ENCODE measurements at places on chromosomes 13 and 19. TPM values are rescaled to one million over a fixed set of nuclear protein-coding genes. Genes with fewer than 3 reads are reported as not detected.

GRCh38 chr19:14149509-14149994, 13.2 kb upstream of the ASF1B start:
- no peak overlapping the region for H3K4me3 ChIP-seq
- H3K27me3 ChIP-seq, result no peaks in the 10 kb centered on the region
- no peak for DNase-seq
- H3K4me1 ChIP-seq, result no peaks in the 10 kb centered on the region
- H3K36me3 ChIP-seq, result peaks cover 11% of the 10 kb centered on the region
- peak overlapping the region; percentile 53 for H3K27ac ChIP-seq

- H3K27me3 ChIP-seq, result no peaks in the 10 kb centered on the region
- no peaks in the 10 kb centered on the region for H3K4me1 ChIP-seq
- H3K27ac ChIP-seq, result no peak overlapping the region
- no peak overlapping the region for H3K4me3 ChIP-seq
- no peak for DNase-seq
- H3K36me3 ChIP-seq, result no peaks in the 10 kb centered on the region
These were observed 180.2 kb downstream of the SLITRK5 start for GRCh38 chr13:87851410-87851809.

DNA sequence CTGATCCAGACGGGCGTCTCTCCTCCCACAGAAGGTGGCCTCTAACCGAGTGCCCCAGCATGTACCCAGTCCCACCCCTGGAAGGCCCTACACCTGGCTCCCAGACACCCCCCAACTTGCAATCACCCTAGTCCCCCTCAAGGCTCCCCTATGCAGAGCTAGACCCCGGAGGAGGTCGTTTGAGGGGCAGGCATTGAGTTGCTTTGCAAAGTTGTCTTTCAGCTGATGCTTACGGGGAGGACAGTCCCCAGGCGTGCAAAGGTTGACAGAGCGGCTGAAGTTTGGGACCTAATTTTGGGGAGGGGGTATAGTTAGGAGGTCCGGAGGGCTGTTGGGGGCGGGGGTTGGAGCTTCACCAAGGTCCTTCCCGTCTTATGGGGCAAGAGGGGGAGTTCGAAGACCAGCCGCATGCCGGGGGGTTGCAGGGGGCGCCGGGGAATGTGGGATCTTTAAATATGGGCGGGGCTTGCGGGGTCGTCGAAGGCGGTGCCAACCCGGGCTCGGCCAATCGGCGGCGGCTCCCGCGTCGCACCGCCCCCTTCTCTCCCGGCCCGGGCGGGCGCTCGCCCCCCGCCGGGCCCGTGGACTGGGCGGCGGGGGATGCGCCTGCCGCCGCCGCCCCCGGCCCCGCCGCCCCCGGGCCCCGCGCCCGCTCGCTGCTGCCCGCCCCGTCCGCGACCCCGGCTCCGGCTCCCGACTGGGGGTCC, at the start of gene KCNN1:
KCNN1 (plus strand) TSS at position 558 of the 707 bp plus-strand sequence. CDS start 6,782 bp downstream, outside the sequence.
- H3K27me3 ChIP-seq, result peaks cover 13% of the 10 kb centered on the region
- H3K27ac ChIP-seq, result no peak within 1 kb of the TSS
- no peaks in the 10 kb centered on the region for H3K36me3 ChIP-seq
- peak within 1 kb of the TSS; percentile 78 for H3K4me3 ChIP-seq
- no peaks in the 10 kb centered on the region for H3K4me1 ChIP-seq
- peak; percentile 79 for DNase-seq

GRCh38 chr13:49298903-49299605, 51.3 kb downstream of the CDADC1 start:
- no peak overlapping the region for H3K27ac ChIP-seq
- no peaks in the 10 kb centered on the region for H3K4me1 ChIP-seq
- H3K4me3 ChIP-seq, result no peak overlapping the region
- H3K27me3 ChIP-seq, result no peaks in the 10 kb centered on the region
- no peaks in the 10 kb centered on the region for H3K36me3 ChIP-seq

The FXYD1 gene
- total RNA-seq, result 1.9 TPM

The ACTMAP gene
- total RNA-seq, result 29.8 TPM

The KLK14 gene
- total RNA-seq, result 0.71 TPM

Measured in endodermal cell (in vitro differentiated cells).